ENCODE measurements at places on chromosomes 6 and 20. TPM values are rescaled to one million over a fixed set of nuclear protein-coding genes. Genes with fewer than 3 reads are reported as not detected.
A peak's percentile ranks its signal among the peaks of the same experiment; 100 is the strongest.

GRCh38 chr6:26224940-26225847 is 138.0 kb downstream of the HFE start:
- no peaks in the 10 kb centered on the region for H3K36me3 ChIP-seq
- peak; percentile 96 for DNase-seq
- H3K27ac ChIP-seq, result peak overlapping the region; percentile 93
- H3K4me1 ChIP-seq, result no peaks in the 10 kb centered on the region
- H3K27me3 ChIP-seq, result no peaks in the 10 kb centered on the region
- H3K4me3 ChIP-seq, result peak overlapping the region; percentile 63

- no peak overlapping the region for H3K4me3 ChIP-seq
- no peaks in the 10 kb centered on the region for H3K27me3 ChIP-seq
- H3K36me3 ChIP-seq, result no peaks in the 10 kb centered on the region
- peaks cover 4% of the 10 kb centered on the region for H3K4me1 ChIP-seq
- DNase-seq, result no peak
- H3K27ac ChIP-seq, result no peak overlapping the region
Observed at GRCh38 chr20:50372770-50373088, 137.5 kb upstream of the PTPN1 start.

DNA sequence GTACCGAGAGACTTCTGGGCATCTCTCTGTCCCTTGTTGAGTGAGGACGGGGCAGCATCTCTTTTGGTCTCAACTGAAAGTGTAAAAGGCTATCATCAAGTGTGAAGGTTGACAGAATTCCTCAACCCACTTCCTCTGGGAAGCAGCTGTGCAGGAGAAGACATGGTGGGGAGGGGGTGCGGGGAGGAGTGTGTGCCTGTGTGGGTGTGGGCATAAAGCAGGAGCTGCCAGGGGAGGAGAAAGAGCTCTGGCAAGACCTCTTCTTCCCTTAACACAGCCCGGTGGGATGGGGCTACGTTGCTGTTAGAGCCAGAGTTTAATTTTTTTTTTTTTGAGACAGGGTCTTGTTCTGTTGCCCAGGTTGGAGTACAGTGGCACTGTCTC is 31.8 kb downstream of the CPXM1 start:
- H3K4me3 ChIP-seq, result no peak overlapping the region

GRCh38 chr6:112879920-112880413 is 532.8 kb downstream of the RFPL4B start:
- no peak overlapping the region for H3K27ac ChIP-seq
- H3K4me1 ChIP-seq, result peaks cover 14% of the 10 kb centered on the region
- H3K36me3 ChIP-seq, result no peaks in the 10 kb centered on the region
- H3K4me3 ChIP-seq, result no peak overlapping the region
- H3K27me3 ChIP-seq, result no peaks in the 10 kb centered on the region
- peak; percentile 18 for DNase-seq

DNA sequence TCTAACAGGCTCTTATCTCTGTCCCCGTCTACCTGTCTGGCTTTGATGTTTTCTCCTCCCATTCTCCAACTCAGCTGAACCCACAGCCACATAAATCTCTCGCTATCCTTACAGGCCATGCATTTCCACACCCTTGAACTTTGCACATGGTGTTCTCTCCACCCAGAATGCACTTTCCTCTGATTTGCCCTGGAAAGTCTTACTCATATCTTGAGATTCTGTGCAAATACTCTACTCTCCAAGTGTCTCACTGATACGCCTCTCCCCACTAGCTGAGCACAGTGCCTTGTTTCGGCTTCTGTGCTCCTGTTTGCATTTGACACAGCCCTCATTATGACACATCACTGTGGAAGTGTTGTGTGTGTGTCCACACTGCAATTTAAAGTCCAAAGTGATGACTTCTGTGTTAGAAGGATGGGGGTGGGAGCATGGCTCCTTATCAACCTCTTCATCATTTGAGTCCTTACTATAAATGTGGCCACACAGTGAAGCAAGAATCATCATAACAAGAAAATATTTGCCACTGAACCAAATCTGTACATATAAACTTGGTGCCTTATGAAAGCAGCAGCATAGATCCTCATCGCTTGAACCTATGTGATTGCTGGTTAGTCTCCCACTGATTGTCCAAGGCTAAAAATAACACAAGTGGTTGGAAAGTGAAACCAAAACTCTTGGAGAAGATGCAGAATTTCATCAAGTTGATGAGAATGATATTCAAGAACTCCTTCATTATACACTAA is 5.5 kb upstream of the PRELID3B start:
- H3K27me3 ChIP-seq, result peaks cover 11% of the 10 kb centered on the region
- peak; percentile 72 for DNase-seq

DNA sequence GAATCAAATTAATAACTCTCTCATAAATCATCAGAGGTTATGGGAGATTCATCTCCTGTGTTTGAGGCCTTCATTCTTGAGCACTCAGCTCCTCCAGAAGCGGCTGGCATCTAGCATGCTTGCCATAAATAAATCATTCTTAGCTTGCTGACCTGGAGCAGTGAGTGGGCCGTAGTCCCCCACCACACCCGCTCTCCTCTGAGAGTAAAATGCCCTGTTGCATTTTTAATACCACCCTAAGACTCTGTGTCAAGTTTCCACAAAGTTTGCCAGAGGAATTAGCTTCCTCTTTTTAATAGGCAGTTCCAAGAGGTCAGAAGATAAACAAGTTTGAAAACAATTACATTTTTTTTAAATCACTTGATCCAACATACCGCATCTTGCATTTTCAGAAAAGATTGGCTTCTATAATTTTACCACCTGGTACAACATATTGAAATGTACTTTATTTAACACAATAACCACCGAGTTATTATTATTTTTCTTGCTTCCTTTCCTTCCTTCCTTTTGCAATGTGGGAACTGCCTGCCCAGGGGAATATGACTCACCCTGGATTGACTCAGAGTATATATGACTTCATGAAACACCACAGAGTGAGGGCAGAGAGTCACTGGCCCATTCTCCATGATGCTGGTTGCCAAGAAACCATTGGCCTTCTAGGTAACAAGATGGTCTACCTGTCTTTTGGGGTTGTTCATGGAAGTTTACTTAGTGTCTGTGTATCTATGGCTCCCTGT is 29.4 kb upstream of the CLIC5 start:
- no peaks in the 10 kb centered on the region for H3K36me3 ChIP-seq
- H3K4me3 ChIP-seq, result no peak overlapping the region
- H3K4me1 ChIP-seq, result peaks cover 4% of the 10 kb centered on the region

DNA sequence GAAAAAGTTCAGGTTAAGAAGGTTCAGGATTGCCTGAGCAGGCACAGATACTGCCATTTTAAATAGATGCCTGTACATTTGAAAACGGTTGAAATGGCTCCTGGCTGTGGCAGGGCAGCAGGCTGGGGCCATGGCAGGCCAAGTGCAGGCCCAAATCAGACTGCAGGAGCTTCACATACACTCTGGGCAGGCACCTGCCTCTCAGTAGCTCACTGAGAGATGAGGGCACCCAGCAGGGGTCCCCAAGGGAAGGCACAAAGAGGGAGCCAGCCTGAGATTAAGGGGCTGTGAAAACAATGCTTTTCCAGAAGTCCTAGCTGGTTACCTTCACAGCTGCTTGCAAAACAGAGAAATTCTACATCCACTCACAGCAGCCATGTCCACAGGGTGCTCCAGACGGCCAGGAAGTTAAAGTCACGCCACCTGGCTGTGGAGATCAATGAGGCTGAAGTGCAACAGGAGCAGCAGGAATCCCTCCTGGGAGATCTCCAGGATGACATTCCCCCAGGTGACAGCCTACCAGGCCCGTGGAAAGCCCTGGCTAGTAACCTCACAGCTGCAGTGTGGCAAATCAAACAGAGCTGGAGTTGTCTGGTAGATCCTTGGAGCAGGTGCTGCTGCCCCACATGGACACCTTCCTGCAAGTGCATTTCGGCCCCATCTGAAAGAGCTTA is 6.2 kb upstream of the RAET1E start:
- H3K4me1 ChIP-seq, result no peaks in the 10 kb centered on the region
- H3K27me3 ChIP-seq, result no peaks in the 10 kb centered on the region
- H3K4me3 ChIP-seq, result no peak overlapping the region
- DNase-seq, result no peak
- no peaks in the 10 kb centered on the region for H3K36me3 ChIP-seq

DNA sequence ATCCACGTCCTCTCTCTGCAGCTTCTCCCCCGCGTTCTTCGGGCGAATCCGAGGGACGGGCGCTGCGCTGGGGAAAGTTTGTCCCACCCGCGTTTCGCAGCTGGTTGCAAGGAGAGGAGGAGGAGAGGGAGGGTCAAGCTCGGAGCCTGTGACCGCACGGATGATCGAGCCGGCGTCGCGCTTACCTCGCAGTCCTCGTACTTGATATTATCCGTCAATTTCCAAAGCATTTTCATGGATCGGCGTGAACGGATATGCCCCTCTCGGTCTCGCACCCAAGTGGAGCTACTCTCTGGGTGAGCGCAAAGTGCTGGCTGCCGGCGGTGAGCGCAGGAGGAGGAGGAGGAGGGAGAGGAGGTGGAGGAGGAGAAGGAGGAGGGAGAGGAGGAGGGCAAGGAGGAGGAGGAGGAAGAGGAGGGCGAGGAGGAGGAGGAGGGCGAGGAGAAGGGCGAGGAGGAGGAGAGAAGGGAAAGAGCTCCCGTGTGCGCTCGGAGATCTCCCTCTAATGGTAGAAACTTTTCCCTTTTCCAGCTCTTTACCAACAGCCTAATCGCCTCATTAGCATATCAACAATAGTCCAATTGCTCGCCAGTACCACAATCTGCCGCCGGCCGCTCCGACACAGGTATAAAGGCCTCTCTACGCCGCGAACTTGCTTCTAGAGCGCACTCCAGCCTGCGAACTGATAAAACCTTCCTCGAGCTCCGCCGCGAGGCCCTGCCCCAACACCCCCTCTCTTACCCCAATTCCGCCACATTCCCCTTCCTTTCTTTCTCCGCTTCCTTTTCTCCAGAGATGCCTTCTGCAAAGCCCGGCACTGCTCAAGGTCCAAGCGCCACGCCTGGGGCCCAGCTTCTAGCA is at the start of gene TFAP2A:
Gene TFAP2A, minus strand, starts transcription at position 319 of the 861 bp plus-strand sequence. Its CDS starts 83 bp downstream, at position 236.
- no peak within 1 kb of the TSS for H3K27ac ChIP-seq
- no peak within 1 kb of the TSS for H3K4me3 ChIP-seq
- peaks cover 82% of the 10 kb centered on the region for H3K27me3 ChIP-seq
- H3K36me3 ChIP-seq, result no peaks in the 10 kb centered on the region
- DNase-seq, result no peak

GRCh38 chr20:37288091-37288490 is 1.4 kb upstream of the MANBAL start:
- no peak overlapping the region for H3K4me3 ChIP-seq
- peaks cover 2% of the 10 kb centered on the region for H3K36me3 ChIP-seq
- no peaks in the 10 kb centered on the region for H3K4me1 ChIP-seq
- DNase-seq, result no peak

DNA sequence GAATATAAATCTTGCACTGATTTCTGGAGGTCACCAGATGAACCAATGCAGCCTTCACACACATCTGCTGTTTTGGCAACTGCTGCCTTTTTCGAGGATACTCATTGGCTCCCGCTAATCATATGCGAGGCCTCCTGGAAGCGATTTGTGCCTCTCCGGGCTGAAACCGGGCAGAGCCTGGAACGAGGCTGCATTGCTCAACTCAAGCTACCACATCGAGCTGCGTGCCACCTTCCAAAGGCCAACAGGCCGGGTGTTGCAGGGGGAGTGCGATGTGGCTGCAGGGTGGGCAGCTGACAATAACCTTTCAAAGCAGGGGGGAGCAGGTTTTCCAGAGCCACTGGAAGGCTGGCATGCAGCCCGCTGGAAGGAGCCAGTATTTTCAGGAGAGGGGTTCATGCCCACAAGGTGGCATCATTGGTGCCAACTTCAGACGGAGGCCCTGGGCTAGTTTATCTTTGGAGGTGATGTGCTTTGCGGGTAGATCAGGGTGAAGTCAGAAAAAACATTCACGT is 122.6 kb upstream of the IFNGR1 start:
- no peaks in the 10 kb centered on the region for H3K36me3 ChIP-seq
- H3K4me1 ChIP-seq, result peaks cover 5% of the 10 kb centered on the region
- DNase-seq, result no peak
- no peak overlapping the region for H3K27ac ChIP-seq

DNA sequence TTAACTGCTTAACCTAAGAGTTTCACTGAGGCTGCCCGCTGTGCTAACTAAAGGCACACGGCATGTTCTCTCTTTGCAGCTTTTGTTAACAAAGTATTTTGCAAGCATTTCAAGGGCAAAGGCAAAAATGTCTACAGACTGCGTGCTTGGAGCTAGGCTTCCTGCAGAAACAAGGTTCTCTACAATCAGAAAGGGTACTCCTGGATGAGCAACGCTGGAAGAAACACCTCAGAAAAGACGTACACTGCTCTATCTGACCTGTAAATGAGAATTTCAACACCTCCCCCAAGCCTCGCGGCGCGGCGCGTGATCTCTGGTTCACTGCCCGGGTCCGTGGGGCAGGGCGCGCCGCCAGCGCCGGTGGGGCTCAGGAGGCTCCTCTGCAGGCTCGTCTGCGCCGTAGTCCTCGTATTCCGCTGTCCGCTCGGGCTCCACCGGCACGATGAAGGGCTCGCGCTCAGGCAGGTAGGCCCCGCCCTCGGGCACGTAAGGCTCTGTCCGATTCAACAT is 120.9 kb downstream of the COL12A1 start:
- H3K27ac ChIP-seq, result no peak overlapping the region
- no peaks in the 10 kb centered on the region for H3K27me3 ChIP-seq
- H3K36me3 ChIP-seq, result peaks cover 22% of the 10 kb centered on the region
- no peak for DNase-seq
- H3K4me3 ChIP-seq, result no peak overlapping the region

DNA sequence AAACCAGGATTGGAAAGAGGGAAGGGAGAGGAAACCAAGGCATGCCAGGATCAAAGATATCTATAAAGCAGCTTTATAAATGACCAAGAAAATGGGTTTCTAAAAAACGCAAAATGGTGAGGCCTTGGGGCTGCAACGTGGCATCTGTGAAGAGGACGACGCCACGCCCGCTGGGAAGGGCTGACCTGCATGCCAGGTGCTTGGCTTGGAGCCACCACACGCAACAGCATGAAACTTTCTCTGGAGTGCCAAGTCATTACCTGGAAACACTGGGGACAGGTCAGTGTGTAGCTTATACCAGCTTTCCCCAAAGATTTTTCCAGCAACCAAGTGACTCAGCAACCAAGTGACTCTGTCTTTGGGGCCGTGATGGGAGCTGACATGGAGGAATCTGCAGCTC is 82.5 kb downstream of the POPDC3 start:
- H3K27me3 ChIP-seq, result no peaks in the 10 kb centered on the region
- H3K27ac ChIP-seq, result no peak overlapping the region
- no peaks in the 10 kb centered on the region for H3K36me3 ChIP-seq
- DNase-seq, result no peak
- no peak overlapping the region for H3K4me3 ChIP-seq
- no peaks in the 10 kb centered on the region for H3K4me1 ChIP-seq

GRCh38 chr20:15445056-15445840 is 1107.8 kb upstream of the FLRT3 start:
- H3K36me3 ChIP-seq, result no peaks in the 10 kb centered on the region
- no peak for DNase-seq
- no peaks in the 10 kb centered on the region for H3K27me3 ChIP-seq
- no peak overlapping the region for H3K4me3 ChIP-seq
- H3K27ac ChIP-seq, result no peak overlapping the region

GRCh38 chr6:145086197-145086596 is 649.1 kb downstream of the EPM2A start:
- no peaks in the 10 kb centered on the region for H3K4me1 ChIP-seq
- H3K36me3 ChIP-seq, result no peaks in the 10 kb centered on the region
- no peaks in the 10 kb centered on the region for H3K27me3 ChIP-seq
- no peak overlapping the region for H3K4me3 ChIP-seq
- no peak overlapping the region for H3K27ac ChIP-seq
- peak; percentile 61 for DNase-seq

The SLPI gene
- 0.17 TPM for total RNA-seq

The DEFB110 gene
- not detected for total RNA-seq

The CUL9 gene
- 32.2 TPM for total RNA-seq

The APOBEC2 gene
- not detected for total RNA-seq
